Stomach (tissue), 19 donors: ENCODE measurements at places on chromosomes 12 and 14. TPM values are rescaled to one million over a fixed set of nuclear protein-coding genes. Genes with fewer than 3 reads are reported as not detected.

SIX1 gene
- total RNA-seq, result 8.0 TPM

ALG10 gene
- total RNA-seq, result 0.58 TPM

STYK1 gene
- total RNA-seq, result 9.8 TPM

TCL1B gene
- total RNA-seq, result not detected

CCDC77 gene
- total RNA-seq, result 3.0 TPM

SLC38A4 gene
- 16.7 TPM for total RNA-seq

CLEC14A gene
- 18.7 TPM for total RNA-seq

- no peaks in the 10 kb centered on the region for H3K4me1 ChIP-seq
- no peak overlapping the region for H3K27ac ChIP-seq
- no peaks in the 10 kb centered on the region for H3K36me3 ChIP-seq
- DNase-seq, result peak; percentile 37
- no peaks in the 10 kb centered on the region for H3K27me3 ChIP-seq
These were observed 53.5 kb upstream of the BEGAIN start for GRCh38 chr14:100640471-100641273.

GRCh38 chr12:15214851-15215601, 6.2 kb downstream of the RERG start:
- no peaks in the 10 kb centered on the region for H3K4me1 ChIP-seq
- DNase-seq, result no peak
- H3K27me3 ChIP-seq, result no peaks in the 10 kb centered on the region

DNA sequence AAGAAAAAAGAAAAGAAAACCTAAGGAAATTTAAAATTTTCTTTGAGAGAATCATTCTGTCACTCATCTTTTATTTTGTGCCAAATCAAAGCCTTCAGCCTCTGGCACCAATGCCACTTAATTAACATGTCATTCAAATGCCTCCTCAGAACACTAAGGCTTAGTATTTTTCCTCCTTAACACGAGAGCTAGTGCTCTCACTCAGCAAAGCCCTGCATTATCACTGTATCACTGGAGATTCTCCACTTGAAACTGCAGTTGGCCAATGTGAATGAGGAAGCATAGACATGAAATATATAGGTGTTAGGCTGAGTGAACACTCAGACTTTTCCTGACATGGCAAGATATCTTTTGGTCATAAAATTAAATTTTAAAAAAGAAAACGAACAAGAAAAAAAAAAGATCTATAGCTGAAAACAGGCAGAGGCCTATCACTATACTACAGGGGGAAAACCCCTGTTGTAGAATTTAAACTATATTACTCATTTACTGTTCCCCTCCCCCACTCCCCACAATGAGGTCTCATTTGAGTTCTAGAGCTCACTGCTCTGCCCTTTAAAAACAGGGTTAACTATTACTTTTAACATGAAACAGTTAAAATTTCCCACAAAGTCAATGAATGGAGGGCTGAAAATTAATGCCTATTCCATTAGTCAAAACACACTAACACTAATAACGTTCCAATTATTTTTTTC, 5.1 kb downstream of the MBIP start:
- DNase-seq, result no peak
- H3K27ac ChIP-seq, result no peak overlapping the region
- H3K4me1 ChIP-seq, result peaks cover 60% of the 10 kb centered on the region
- H3K4me3 ChIP-seq, result no peak overlapping the region

DNA sequence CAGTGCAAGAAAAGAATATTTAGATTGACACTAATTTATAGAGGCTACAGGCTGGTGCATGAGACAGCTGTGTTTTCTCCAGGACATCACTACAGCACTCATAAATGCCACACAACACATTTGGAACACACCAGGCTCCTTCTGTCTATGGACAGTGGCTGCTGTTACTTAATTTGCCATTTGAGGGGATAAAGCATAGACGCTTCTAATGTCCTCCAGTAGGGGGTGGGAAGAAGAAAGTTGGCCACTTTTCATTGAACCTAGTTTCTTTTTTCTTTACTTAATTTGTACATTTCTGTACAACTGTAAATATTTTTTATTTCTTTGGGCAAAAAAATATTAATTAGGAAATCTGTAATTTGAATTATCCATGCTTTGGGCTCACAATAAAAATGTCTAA, 12.4 kb upstream of the RTN1 start:
- no peak overlapping the region for H3K27ac ChIP-seq
- H3K4me3 ChIP-seq, result no peak overlapping the region
- no peak for DNase-seq

DNA sequence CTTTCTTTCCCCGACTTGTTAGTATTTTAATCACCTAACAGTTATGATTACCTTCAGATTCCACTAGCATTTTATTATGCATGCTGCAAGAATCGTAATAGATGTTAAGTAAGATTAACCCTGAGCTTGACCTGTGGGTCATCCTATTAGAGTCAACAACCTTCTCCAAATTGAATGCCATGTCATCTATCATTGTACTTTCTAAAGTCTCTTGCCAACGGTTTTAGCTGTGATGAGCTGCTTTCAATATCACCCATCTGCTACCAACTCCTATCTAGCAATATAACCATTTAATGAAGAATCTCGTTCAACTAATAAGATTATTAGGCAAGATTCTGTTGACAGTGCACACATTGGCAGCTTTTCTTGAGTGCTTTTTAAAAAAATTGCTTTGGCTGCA, 33.7 kb downstream of the DACT1 start:
- H3K27ac ChIP-seq, result no peak overlapping the region
- no peaks in the 10 kb centered on the region for H3K4me1 ChIP-seq
- DNase-seq, result no peak
- no peaks in the 10 kb centered on the region for H3K27me3 ChIP-seq
- no peak overlapping the region for H3K4me3 ChIP-seq
- no peaks in the 10 kb centered on the region for H3K36me3 ChIP-seq

DNA sequence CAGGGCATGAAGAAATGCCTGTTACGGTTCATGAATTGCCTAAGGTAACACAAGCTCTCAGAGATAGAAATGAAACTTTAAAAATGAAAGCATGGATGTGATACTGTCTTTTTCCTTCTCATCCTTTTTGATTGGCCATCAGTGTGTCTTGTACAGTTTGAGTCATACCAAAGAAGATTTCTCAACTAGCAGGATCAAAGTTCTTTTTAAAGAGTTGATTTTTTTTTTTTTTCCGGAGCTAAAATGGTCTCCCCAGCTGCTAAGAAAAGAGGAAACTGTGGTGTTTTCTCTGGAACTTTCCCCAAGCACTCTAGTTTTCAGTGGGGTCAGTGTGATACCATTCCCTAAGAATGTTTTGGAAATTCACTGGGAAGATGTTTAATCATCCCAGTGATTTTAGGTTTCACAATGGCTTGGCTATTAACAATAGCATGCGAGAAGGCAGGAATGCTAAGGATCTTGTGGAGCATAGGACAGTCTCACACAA, 105.0 kb downstream of the ETNK1 start:
- H3K4me3 ChIP-seq, result no peak overlapping the region
- H3K36me3 ChIP-seq, result no peaks in the 10 kb centered on the region
- peaks cover 8% of the 10 kb centered on the region for H3K4me1 ChIP-seq
- H3K27me3 ChIP-seq, result no peaks in the 10 kb centered on the region
- peak overlapping the region; percentile 51 for H3K27ac ChIP-seq

DNA sequence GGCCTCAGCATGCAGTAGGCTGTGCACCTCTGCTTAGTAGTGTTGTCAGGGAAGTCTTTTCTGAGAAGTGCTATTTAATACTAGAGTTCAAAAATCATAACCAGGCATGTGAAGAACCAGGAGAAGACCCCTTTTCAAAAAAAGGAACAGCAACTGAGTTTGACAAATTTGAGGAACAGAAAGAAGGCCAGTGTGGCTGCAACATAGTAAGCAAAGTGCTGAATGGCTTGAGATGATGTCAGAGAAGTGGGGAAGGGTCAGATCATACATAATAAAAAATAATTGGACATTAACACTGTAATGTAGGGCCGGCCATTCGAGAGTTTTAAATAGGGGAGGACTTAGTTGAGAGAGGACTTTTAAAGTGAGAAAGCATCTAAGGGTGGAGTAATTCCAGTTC, 11.1 kb upstream of the CNTN1 start:
- no peaks in the 10 kb centered on the region for H3K27me3 ChIP-seq
- H3K36me3 ChIP-seq, result no peaks in the 10 kb centered on the region

GRCh38 chr14:52596861-52597260, 44.2 kb downstream of the GPR137C start:
- no peak overlapping the region for H3K27ac ChIP-seq
- H3K27me3 ChIP-seq, result no peaks in the 10 kb centered on the region
- no peak overlapping the region for H3K4me3 ChIP-seq
- H3K36me3 ChIP-seq, result no peaks in the 10 kb centered on the region

GRCh38 chr12:1859643-1860042, 39.3 kb downstream of the LRTM2 start:
- peaks cover 4% of the 10 kb centered on the region for H3K27me3 ChIP-seq
- H3K4me3 ChIP-seq, result no peak overlapping the region
- H3K4me1 ChIP-seq, result no peaks in the 10 kb centered on the region
- H3K27ac ChIP-seq, result no peak overlapping the region
- H3K36me3 ChIP-seq, result no peaks in the 10 kb centered on the region

DNA sequence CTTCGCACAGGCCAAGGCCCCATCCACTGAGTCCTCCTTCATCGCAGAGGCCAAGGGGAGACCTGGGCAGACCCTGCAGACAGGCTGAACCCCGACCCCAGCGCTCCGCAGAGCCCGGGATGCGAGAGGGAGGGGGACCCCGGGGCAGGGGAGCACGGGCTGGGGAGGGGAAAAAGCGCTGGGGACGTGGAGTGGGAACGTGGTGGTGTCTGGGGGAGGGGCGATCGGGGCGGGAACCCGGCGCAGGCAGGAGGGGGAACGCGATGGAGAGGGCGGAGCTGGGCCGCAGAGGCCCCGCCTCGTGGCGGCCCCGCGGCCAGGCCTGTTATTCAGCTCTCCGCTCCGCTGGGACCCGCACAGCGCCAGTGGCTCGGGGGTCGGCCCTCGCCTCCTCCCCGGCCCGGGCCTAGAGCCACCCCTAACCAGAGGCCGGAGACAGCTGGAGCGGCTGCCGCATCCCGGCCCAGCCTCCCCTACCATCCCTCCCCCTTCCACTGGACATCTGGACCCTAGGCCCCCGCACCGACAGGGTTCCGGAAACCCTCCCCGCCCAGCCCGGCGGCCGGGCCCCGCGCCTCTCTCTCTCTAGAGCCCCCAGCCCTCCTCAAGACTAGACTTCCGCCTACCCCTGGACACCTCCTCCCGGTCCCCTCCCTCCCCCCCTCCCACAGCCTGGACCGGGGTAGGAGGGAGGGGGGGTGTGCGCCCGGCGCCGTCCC, at the start of gene ARHGEF25:
Gene ARHGEF25 (plus strand): TSS at position 328 of the 719 bp plus-strand sequence. CDS start 460 bp downstream, outside the sequence.
- peak within 1 kb of the TSS; percentile 91 for H3K27ac ChIP-seq
- peaks cover 53% of the 10 kb centered on the region for H3K4me1 ChIP-seq
- peaks cover 3% of the 10 kb centered on the region for H3K36me3 ChIP-seq
- no peaks in the 10 kb centered on the region for H3K27me3 ChIP-seq
- H3K4me3 ChIP-seq, result peak within 1 kb of the TSS; percentile 63

- DNase-seq, result no peak
- no peak overlapping the region for H3K27ac ChIP-seq
- H3K4me3 ChIP-seq, result no peak overlapping the region
- no peaks in the 10 kb centered on the region for H3K27me3 ChIP-seq
These were observed 28.1 kb upstream of the GPR68 start for GRCh38 chr14:91272341-91273272.

DNA sequence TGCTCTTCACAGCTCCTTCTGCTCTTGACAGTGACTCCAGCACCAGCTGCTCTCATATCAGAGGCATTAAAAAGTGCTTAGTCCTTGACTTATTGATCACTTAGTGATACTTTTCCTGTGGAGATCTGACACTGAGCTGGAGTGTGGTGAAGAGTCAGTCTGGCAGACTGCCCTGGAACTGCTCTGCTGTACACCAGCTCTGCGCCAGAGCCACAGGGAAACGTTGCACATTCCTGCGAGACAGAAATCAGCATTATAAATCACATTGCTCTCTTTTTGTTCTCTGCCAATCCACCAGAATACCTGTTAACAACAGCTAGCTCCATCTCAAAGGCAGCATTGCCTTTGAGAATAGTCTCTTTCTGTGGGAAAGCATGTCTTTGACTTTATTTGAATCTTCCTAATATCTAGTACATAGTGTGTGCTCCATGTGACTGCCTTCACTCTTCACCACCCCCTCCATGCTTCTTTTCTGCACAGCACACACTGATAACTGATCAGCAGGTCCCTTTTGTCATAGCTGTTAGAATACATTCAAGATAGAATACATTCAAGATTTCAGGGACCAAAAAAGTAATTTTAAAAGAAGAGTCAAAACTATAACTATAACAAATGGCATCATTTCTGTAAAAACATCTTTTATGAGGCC, 48.2 kb upstream of the VSX2 start:
- no peaks in the 10 kb centered on the region for H3K27me3 ChIP-seq
- no peak overlapping the region for H3K4me3 ChIP-seq
- H3K4me1 ChIP-seq, result no peaks in the 10 kb centered on the region
- peaks cover 8% of the 10 kb centered on the region for H3K36me3 ChIP-seq
- no peak overlapping the region for H3K27ac ChIP-seq
